ENCODE measurements at places on chromosomes 6 and 20.

DNA sequence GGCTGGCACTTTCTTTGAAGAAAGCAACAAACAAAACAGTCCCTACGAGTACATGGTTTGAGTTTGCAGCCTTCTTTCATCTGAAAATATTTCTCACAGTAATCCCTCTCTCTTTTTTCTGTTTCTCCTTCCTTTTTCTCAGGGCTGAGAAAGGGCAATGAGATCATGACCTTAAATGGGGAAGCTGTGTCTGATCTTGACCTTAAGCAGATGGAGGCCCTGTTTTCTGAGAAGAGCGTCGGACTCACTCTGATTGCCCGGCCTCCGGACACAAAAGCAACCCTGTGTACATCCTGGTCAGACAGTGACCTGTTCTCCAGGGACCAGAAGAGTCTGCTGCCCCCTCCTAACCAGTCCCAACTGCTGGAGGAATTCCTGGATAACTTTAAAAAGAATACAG lies 80.7 kb upstream of the CLDN20 start:
- no peak for DNase-seq

DNA sequence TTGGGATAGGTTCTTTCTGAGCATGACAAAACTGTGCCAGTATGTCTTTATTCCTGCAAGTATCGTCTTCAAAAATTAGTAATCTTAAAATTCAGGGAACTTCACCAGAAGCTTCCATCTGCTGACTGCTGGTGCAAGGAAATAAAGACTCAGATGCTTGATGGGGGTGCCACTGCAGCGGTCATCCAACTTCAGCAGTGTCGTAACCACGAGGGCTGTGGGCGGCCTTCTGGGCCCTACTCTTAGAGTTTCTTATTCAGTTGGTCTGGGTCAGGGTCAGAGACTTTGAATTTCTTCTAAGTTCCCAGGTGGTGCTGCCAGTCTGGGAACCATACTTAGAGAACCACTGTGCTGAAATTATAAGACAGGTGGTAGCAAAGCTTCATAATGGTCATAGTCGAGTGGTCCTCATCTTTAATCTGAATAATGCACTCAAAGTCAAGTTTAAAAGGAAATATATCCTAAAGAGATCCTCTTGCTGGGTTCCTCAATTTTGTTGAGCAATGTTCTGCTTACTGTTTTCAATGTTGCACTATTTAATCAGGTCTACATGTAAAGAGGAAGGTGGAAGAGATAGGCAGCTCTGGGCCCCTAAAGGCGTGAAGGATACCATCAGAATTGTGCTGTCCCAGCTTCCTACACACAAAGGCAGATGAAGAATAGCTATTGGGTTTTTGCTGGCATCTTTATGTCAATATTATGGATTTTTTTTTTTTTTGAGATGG lies 165.4 kb upstream of the GMDS start:
- no peak for DNase-seq

GRCh38 chr6:76852776-76853175 lies 610.5 kb downstream of the HTR1B start:
- no peak for DNase-seq

GRCh38 chr6:5151360-5151954 lies 66.3 kb downstream of the PPP1R3G start:
- no peak for DNase-seq

DNA sequence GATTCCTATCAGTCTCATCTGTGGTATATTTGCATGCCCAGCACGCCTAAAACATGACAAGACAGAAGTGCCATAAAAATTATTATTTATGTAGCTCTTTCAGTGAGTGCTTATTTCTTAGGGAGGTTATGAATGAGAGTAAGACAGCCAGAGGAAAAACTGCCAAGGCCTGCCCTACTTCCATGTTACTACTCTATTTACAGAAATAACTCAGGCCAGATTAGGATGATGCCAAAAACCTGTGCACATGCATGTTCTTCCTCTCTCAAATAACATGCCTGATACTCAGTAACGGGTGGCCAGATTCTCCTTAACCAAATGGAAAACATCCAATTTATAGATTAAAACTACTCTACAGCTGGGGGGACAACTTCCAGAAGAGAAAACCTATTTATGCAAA lies 45.7 kb downstream of the ILRUN start:
- DNase-seq, result no peak

DNA sequence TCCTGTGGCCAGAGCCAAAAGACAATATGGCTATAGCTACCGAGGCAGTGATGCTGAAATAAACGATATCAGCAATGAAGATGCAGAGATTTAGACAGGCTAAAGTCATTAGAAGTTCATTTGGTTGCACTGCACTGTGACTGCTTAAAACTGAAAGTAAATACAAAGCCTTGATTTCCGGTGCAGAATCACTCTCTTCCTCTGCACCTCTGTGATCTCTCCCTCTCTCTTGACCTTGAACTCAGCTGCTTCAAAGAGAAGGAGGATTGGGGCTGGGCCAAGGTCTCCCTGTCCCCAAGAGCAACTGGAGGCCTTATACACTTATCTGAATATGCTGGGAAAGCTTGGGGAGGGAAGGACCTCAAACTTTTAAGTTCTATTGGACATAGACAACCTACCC lies 34.6 kb upstream of the SPACA1 start:
- DNase-seq, result no peak

- no peak for DNase-seq
Observed at GRCh38 chr6:155444120-155444917, 11.3 kb downstream of the NOX3 start.

DNA sequence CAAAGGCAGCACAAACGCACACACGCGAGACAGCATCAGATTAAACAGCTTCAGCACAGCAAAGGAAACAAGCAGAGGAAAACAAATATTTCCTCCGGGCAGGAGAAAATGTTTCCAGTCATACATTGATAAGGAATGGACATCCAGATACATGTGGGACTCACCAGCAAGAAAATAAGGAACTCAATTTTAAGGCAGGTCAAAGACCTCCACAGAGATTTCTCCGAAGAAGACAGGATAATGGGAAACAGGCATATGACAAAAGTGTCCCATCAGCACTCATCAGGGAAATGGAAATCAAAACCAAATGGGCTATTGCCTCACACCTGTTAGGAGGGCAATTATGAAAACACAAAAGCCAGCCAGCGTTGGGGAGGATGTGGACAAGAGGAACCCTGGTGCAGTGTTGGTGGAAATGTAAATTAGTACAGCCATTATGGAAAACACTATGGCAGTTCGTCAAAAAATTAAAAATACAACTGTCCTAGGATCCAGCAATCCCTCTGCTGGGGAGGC lies 9.7 kb upstream of the SLCO4A1 start:
- DNase-seq, result no peak

- DNase-seq, result no peak
Observed at GRCh38 chr6:1057490-1058135, 254.3 kb upstream of the FOXQ1 start.

GRCh38 chr6:11566609-11567008 lies 29.1 kb downstream of the TMEM170B start:
- DNase-seq, result no peak

DNA sequence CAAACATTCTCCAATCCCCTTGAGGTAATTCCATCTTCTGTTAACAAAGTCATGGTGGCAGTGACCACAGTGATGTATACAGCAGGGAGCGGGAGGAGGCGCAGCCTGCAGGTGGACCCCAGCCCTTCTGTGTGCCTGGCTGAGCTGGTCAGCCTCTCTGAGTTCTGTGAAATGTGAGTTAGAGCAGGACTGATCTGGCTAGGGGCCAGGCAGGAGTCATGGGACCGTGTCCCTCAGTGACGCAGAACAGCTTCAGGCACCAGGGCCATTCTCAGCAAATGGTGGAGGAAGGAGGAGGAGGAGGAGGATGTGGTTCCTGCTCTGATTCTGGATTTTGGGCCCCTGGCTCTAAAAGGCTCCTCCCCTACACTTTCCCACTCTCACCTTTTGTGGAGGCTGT lies 6.9 kb downstream of the PHACTR3 start:
- DNase-seq, result no peak

- no peak for DNase-seq
Observed at GRCh38 chr20:47309806-47310426, 46.6 kb downstream of the ZMYND8 start.

DNA sequence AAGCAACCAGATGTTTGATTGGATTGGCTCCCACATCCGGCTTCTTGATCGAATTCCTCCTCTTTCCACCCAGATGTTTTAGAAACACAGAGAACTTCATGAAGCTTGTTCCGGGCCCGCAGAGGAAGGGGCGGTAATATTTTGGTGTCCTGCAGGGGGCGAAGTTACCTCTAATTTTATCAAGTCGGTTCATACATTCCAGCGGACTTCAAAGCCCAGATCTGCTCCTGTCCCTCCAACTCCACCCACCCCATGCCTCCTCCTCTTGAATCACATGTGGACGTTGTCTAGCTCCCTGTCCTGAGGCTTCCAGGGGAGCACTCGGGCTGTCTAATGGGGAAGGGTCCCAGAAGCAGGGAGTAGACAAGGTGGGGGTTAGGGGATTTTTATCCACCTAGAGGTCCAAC lies 2.9 kb upstream of the BMP6 start:
- DNase-seq, result peak; percentile 67

GRCh38 chr20:32614772-32615171 lies 29.6 kb upstream of the NOL4L start:
- DNase-seq, result no peak

GRCh38 chr20:51391926-51392325 lies 150.6 kb downstream of the NFATC2 start:
- no peak for DNase-seq

DNA sequence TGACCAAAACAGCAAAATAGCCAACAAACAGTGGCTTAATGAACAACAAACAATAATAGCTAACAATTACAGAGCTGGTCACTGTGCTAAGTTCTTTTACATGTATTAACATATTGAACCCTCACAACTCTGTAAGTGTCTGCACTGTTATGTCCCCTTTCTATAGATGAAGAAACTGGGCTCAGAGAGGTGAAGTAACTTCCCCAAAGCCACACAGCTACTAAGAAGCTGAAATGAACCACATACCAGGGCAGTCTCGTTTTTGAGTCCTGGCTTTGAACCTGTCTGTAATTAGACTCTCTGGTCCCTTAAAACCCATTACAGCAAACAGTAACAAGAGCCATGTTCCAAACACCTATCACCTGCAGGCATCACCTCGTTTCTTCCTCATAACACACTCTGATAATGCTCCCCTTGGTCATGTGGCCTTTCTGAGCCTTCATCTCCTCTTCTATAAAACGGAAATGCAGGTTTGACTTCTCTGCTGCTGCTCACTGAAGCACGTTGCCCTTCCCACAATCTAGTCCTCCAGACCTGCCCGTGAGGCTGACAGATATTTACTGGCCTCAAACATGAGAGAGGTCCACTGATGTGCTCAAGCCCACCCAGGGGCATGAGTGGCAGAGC lies 23.3 kb downstream of the KCNK15 start:
- DNase-seq, result no peak

GRCh38 chr6:24186349-24186748 lies 60.3 kb downstream of the NRSN1 start:
- DNase-seq, result no peak

- DNase-seq, result no peak
Observed at GRCh38 chr6:6405997-6406714, 85.7 kb upstream of the F13A1 start.

GRCh38 chr6:126764671-126765070 lies 353.8 kb upstream of the RSPO3 start:
- DNase-seq, result no peak

- DNase-seq, result no peak
Observed at GRCh38 chr20:32391003-32391402, 32.9 kb downstream of the ASXL1 start.

- no peak for DNase-seq
Observed at GRCh38 chr6:7273709-7274108, 39.3 kb downstream of the SSR1 start.

GRCh38 chr20:41654884-41655283 lies 36.7 kb upstream of the CHD6 start:
- no peak for DNase-seq

DNA sequence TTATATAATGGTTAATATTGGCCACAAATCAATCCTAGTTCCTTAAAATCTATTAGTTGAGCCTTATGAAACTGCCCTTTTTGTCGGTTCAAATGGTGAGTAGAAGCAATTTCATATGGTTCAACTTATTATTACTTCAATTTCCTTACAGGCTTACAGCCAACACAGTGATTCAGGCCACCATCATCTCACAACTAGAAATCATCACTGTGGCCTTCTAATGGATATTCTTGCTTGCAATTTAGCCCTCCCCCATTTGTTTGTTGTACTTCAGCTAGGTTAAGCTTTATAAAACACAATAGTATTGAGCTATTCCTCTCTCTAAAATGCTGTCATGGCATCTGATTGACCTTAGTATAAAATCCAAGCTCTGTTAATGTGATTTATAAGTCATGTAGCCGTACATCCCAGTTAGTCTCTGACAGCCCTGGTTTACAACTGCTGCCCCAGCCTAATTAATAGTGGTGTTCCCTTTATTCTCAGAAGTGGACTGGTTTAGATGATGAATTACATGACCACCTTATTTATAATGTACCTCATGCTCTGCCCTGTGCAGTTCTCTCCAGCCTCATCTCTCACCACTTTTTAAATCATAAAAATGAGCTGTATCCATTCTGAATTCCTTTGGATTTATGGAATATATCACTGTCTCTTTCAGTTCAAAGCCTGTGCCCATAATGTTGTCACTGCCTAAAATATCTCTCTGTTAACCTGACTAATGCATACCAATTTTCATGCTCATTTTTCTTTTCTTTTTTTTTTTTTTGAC lies 36.7 kb downstream of the LAMA2 start:
- no peak for DNase-seq

DNA sequence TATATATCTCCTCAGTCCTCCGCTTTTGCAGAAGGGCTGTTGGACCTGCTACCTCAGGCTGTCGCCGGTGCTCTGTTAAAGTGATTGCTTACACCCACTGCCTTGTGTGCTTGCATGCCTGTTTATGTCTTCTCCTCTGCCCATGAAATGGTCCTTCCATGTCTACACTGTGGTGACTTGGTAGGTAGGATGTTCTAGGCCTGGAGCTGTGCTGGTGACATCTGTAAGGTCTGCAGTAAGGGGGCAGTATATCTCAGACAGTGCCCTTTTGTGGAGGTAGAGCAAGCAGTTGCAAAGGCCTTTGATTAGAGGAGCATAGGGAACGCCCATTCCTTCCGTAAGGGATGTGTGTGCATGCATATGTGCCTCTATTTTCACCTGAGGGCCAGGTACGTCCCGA lies 40.3 kb downstream of the VAPB start:
- no peak for DNase-seq

DNA sequence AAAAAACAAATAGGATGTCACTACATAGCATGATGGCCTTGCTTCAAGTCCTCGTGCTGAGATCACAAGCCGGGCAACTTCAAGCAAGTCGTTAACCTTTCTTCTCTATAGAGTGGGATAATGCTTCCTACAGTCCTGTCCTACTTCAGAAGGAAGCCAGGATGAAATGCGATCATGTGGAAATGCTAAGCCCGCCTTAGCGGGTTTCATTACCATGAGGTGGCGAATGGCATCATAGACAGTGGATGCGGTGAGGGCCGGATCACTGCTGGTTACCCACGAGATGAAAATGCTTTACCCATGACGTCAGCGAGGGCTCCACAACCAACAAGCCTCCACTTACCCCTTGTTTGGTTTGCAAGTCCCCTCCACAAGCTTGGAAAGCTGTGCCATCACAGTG lies 206.4 kb downstream of the TBXT start:
- DNase-seq, result no peak

DNA sequence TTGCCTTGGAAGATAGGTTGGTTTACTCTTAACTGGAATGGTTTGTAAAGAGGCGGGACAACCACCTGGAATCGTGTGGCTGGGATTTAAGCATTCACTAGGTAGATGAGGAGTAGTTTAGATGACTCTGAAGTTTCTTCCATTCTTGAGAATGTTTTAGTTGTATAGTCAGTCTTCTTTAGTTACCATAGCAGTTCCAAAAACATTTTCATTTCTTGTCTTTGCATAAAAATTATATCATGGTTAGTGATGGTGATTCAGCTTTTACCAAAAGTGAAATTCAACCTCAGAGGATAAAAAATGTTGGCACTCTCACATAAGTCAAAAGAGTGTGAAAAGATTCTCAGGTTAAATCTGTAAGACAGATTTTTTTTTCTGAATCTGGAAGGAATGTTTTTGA lies 70.3 kb downstream of the SMAP1 start:
- DNase-seq, result no peak

Data from GM13977 (cell line).